Fibroblast of skin of left biceps (primary cell): ENCODE measurements at places on chromosomes 7 and 10.
A peak's percentile ranks its signal among the peaks of the same experiment; 100 is the strongest.

DNA sequence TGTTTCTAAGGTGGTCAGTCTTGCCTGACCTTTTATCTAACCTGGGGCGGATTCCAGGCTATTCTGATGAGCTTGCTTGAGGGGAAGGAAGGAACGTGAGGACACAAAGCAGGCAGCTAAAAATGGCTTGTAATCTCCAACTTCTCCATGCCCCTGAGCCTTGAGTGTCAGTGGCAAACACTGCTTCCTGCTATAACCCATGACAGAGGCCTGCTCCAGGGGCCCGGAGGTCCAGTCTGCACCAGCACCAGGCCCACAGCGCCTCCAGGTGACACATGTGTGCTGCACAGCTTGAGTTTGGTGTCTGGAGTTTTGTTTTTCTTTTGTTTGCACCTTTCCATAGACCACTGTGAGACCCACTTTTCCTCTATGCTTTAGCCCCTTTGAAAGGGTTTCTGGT, 207.9 kb downstream of the PAXIP1 start:
- no peak for DNase-seq

DNA sequence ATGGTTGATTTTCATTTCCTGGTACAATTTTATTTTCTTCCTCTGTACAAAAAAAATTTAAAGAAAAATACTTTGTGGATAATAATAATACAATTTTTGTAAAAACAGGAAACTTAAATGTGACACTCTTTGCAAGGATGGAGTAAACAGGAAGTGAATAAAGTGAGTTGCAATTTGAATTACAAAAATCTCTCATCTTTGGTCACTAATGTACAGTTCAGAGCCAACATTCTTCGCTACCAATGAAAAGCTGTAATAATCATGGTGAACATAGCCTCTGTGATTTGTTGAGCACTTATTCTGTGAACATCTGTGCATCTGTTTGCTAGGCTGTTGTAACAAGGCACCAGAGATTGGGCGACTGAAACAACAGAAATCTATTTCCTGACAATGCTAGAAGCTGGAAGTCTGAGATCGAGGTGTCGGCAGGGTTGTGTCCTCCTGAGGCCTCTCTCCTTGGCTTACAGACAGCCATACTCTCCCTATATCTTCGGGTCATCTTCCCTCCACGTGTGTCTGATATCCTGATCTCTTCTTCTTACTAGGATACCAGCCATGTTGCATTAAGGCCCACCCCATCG, 295.3 kb upstream of the KLF6 start:
- DNase-seq, result no peak

DNA sequence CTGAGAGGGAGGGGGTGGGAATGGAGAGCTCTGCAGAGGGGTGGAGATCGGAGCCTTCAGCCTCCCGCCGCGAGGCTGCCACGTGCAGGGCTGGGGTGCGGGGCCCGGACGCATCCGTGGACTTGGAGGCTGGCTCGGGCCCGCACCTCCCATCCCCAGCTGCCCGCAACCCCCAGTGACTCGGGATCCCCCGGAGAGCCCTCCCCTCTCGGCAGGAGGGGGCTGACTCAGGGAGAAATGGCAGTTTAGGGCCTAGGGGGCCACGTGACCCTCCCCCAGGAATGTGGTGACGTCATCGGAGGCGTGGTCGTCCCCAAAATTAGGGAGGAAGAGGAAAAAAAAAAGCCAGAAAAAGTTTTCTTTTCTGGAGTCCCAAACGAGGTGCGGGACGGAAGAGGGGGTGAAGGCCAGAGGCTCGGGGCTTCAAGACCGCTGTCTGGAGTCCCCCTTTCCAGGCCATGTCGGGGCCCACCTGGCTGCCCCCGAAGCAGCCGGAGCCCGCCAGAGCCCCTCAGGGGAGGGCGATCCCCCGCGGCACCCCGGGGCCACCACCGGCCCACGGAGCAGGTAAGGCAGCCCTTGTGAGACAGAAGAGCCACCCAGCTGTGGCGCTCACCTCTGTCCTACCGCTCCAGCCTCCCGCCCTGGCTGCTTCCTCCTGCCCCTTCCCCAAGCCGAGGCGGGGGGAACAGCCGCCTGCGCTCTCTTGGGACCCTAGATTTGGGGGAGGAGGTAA, at the start of gene TRIP6:
Gene TRIP6 (plus strand): TSS at position 348 of the 736 bp plus-strand sequence. CDS start 111 bp downstream, at position 459.
- peak; percentile 95 for DNase-seq

- peak; percentile 34 for DNase-seq
These were observed 63.4 kb upstream of the GSDME start for GRCh38 chr7:24820730-24821044.

DNA sequence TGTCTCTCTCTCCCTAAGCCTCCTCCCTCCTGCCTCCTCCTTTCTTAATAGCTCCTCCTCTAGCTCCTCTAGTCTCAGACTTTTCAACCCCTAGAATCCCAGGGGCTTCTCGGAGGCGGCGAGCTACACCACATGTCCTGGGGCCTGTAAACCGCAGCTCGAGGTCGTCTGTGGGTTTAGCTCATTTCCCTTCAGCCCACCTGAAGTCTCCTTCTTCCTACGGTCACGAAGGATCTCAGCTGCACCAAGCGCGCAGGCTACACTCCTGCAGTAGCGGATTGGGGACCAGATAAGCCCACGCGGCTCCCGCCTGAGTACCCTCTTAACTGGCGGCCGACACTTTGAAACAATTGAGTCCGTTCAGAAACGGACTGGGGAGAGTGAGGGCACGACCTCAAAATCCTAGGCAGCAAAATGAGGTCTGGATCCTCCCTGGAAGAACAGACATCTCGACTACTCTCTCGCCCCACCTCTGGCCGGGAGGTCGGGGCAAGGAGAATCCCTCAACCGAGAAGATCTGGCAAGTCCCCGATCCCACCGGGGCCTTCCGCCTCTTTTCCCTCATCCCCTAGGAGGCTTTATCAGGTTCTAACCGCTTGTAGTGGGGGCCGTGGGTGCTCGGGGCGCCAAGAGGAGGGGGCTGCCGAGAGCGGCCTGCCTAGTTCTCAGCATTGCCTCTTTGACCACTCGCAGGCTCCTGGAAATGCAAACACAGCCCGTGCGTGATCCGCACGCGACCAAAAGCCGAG, 1.3 kb upstream of the SORCS3 start:
- DNase-seq, result no peak

DNA sequence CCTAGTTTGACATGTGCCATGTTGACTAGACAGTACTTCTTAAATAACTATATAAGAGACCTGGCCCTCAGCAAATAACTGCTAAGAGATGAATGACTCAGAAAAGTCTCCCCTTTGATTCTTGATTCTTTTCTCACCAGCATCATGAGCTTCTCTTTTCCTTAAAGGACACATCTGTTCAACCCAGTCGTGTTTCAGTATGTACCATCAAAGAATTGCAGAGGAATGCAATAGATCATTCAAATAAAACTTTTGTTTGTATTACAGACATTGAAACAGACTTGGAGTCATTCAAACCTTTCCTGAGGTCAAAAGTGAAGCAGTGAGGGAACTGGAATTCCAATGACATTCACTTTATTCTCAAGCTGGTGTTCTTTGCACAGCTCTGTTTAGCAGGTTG, 598.3 kb upstream of the GHITM start:
- DNase-seq, result no peak

DNA sequence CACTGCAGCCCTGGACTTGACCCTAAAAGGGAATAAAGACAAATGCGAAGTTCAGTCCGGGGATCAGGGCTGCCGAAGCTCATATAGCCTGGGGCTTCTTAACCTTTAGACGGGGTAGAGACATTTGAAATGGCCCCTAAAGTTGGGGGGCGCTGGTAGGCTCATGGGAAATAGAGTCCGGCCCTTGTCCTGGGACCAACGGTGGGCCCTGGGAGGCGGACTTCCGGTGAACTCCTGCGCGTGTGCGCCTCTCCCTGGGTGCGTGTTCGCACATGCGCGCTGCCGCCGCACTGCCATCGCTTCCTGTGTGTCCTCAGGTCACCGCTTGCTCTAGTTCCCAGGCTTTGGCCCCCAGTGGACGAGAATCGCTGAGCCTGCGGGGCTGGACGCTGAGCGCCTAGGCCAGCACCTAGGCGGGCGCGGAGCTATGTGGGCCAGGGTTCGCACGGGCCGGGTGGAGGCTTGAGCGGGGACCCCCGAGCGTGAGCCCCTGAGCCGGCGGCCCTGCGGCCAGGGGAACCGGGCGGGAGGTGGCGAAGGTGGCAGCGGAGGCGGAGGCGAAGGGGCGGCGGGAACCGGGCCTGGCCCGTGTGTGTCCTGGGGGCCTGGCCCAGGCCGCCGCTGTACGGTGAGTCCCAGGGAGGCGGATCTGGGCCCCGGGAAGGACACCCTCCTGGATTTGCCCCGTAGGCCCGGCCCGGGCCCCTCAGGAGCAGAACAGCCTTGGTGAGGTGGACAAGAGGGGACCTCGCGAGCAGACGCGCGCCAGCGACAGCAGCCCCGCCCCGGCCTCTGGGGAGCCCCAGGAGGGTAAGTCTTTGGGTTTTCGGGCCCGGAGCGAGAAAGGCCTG, 23.0 kb upstream of the ZNF12 start:
- DNase-seq, result peak; percentile 69

GRCh38 chr10:29877793-29878491, 181.4 kb downstream of the JCAD start:
- DNase-seq, result no peak

- DNase-seq, result no peak
These were observed 30.2 kb downstream of the NOM1 start for GRCh38 chr7:156979711-156980110.
